ENCODE measurements at places on chromosomes 5 and 9.

GRCh38 chr9:135584934-135585333 is 23.4 kb downstream of the PAEP start:
- DNase-seq = no peak
- no peak overlapping the region for H3K27ac ChIP-seq
- no peaks in the 10 kb centered on the region for H3K4me1 ChIP-seq
- no peaks in the 10 kb centered on the region for H3K36me3 ChIP-seq

GRCh38 chr5:77928776-77929300 is 152.7 kb upstream of the TBCA start:
- H3K4me3 ChIP-seq = no peak overlapping the region
- peaks cover 51% of the 10 kb centered on the region for H3K27me3 ChIP-seq
- H3K27ac ChIP-seq = no peak overlapping the region
- no peaks in the 10 kb centered on the region for H3K36me3 ChIP-seq
- peaks cover under 1% of the 10 kb centered on the region for H3K4me1 ChIP-seq

GRCh38 chr5:56091664-56092063 is 96.9 kb upstream of the IL6ST start:
- no peak for DNase-seq
- no peak overlapping the region for H3K4me3 ChIP-seq
- H3K27ac ChIP-seq = no peak overlapping the region
- no peaks in the 10 kb centered on the region for H3K27me3 ChIP-seq
- no peaks in the 10 kb centered on the region for H3K36me3 ChIP-seq
- H3K4me1 ChIP-seq = peaks cover 7% of the 10 kb centered on the region

- H3K27ac ChIP-seq = no peak overlapping the region
- no peak overlapping the region for H3K4me3 ChIP-seq
- no peak for DNase-seq
- no peaks in the 10 kb centered on the region for H3K27me3 ChIP-seq
- H3K4me1 ChIP-seq = peaks cover 30% of the 10 kb centered on the region
Observed at GRCh38 chr5:124655921-124656511, 90.4 kb downstream of the ZNF608 start.

DNA sequence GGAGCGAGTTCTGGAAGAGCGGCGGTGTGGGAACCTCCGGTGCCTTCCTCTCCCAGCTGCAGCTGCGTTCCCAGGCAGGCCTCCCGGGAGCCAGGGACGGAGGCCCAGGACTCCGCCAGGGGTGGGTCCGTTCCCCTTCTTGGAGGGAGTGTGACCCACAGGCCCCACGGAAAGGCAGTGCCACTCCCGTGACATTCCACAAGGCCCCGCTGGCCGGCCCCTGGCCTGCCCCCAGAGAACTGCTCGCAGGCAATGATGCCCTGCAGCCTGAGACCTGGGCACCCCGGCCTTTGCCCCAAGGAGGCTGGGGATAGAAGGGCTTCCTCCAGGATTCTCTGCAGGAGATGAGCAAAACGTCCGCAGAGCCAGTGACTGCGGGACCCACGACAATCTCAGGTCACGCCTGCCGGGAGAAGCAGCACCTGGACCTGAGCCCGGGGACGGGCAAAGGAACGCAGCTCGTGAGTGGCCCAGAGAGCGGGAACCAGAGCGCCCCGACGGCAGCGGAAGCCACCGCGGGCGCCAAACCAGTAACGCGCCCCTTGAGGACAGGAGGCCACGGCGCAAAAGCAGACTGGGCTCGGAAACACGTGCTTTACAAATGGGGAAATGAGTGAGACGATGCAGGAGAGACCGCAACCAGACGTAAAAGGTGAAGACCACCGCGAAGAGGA is 9.3 kb downstream of the OBP2B start:
- no peaks in the 10 kb centered on the region for H3K4me1 ChIP-seq
- H3K27me3 ChIP-seq = peaks cover 21% of the 10 kb centered on the region
- DNase-seq = no peak
- no peak overlapping the region for H3K4me3 ChIP-seq

DNA sequence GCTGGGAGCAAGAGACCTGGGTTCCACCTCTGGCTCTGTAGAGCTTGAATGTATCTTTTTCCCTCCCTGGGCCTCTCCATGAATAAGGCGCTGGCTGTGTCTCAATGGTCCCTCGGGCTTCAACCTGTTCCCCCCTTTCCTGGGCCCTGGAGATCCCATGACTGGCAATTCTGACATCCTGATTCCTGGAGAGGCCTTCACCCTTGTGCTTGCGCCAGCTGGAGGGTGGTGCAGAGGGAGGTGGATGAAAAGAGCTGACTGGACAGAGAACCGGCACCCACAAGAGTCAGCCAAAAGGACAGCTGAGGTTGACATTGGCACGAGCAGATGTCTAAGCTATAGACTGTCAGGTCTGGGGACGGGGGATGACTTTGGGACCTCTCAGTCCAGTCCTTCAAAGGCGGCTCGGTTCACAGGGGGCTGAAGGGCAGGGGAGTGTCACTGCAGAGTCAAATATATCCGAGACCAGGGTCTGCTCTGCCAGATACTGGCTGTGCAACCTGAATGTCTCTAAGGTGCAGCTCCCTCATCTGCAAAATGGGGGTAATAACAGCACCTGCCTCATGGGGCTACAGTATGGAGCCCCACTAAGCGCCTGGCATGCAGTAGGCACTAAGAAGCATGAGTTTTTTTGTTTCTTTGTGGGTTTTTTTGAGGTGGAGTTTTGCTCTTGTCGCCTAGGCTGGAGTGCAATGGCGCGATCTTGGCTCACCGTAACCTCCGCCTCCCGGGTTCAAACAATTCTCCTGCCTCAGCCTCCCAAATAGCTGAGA is 13.8 kb downstream of the DNM1 start:
- no peaks in the 10 kb centered on the region for H3K27me3 ChIP-seq
- no peak for DNase-seq
- H3K36me3 ChIP-seq = peaks cover 9% of the 10 kb centered on the region
- H3K4me1 ChIP-seq = peaks cover 32% of the 10 kb centered on the region

DNA sequence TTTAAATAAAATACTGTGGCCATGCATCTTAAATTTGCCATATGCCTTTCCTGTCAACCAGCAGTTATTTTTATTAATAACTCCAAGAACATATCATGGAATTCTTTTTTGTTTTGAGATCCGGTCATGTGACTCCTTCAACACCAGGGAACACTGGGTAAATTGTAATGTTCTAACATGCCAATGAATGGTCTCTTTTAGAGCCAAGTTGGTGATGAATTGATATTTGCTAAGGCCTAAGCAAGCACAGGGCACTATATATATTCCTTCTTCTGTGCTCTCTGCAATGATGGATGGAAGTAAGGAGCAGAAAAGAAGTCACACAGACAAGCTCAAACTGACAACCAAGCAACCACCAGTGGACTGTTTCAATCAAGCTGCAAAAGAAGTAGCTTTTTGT is 124.0 kb downstream of the EFNA5 start:
- no peak overlapping the region for H3K27ac ChIP-seq
- H3K36me3 ChIP-seq = no peaks in the 10 kb centered on the region
- H3K4me3 ChIP-seq = no peak overlapping the region
- DNase-seq = no peak
- H3K4me1 ChIP-seq = peaks cover 38% of the 10 kb centered on the region
- H3K27me3 ChIP-seq = no peaks in the 10 kb centered on the region

- no peak overlapping the region for H3K4me3 ChIP-seq
- no peak for DNase-seq
- H3K27ac ChIP-seq = no peak overlapping the region
- no peaks in the 10 kb centered on the region for H3K4me1 ChIP-seq
Observed at GRCh38 chr5:43498581-43498980, 14.9 kb upstream of the TMEM267 start.

GRCh38 chr9:112278152-112278551 is 55.3 kb downstream of the PTBP3 start:
- no peak overlapping the region for H3K27ac ChIP-seq
- peaks cover 36% of the 10 kb centered on the region for H3K4me1 ChIP-seq
- peaks cover 7% of the 10 kb centered on the region for H3K36me3 ChIP-seq
- no peaks in the 10 kb centered on the region for H3K27me3 ChIP-seq

DNA sequence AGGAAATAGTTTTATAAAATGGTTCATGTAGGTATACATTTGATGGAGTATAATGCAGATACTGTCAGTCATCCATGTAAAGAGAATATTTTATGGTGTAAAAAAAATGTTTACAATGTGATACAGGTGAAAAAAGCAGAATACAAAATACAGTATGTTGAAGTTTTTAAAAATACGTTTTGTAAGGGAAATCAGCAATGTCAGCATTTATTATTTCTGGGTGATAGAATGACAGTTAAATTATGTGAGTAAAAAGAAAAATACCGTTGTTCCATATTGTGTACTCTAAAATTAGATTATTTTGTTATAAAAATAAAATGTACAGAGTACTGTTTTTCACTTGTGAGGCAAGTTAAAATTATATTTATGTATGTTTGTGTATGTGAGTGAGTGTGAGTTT is 69.0 kb downstream of the UBE2R2 start:
- peaks cover 29% of the 10 kb centered on the region for H3K4me1 ChIP-seq
- no peaks in the 10 kb centered on the region for H3K27me3 ChIP-seq
- no peak overlapping the region for H3K4me3 ChIP-seq
- DNase-seq = no peak
- peak overlapping the region; percentile 57 for H3K27ac ChIP-seq

- H3K36me3 ChIP-seq = no peaks in the 10 kb centered on the region
- no peak for DNase-seq
Observed at GRCh38 chr5:15344954-15345353, 155.0 kb upstream of the FBXL7 start.

DNA sequence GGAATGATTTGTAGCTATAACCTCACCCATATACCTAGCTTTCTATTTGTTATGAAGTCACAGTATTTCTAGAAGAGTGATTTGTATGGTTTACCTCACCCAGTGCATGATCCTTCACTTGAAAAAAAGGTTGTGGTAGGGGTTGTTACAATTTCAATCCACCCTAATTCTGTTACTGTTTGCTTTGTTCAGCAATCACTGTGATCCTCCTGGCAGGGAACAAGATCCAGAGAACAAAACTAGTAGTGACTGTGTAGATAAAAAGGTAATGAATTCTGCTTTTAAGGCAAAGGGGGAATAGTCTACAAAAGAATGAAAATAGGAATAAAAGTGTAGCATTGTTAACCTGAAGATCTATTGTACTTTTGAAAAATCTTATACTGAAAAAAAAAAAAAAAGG is 191.3 kb upstream of the SH3GL2 start:
- no peak overlapping the region for H3K27ac ChIP-seq
- no peaks in the 10 kb centered on the region for H3K4me1 ChIP-seq
- H3K4me3 ChIP-seq = no peak overlapping the region
- no peaks in the 10 kb centered on the region for H3K27me3 ChIP-seq
- peaks cover 11% of the 10 kb centered on the region for H3K36me3 ChIP-seq

- H3K36me3 ChIP-seq = peaks cover 23% of the 10 kb centered on the region
- peaks cover 33% of the 10 kb centered on the region for H3K4me1 ChIP-seq
- no peaks in the 10 kb centered on the region for H3K27me3 ChIP-seq
Observed at GRCh38 chr5:103208460-103208859, 50.1 kb upstream of the MACIR start.

DNA sequence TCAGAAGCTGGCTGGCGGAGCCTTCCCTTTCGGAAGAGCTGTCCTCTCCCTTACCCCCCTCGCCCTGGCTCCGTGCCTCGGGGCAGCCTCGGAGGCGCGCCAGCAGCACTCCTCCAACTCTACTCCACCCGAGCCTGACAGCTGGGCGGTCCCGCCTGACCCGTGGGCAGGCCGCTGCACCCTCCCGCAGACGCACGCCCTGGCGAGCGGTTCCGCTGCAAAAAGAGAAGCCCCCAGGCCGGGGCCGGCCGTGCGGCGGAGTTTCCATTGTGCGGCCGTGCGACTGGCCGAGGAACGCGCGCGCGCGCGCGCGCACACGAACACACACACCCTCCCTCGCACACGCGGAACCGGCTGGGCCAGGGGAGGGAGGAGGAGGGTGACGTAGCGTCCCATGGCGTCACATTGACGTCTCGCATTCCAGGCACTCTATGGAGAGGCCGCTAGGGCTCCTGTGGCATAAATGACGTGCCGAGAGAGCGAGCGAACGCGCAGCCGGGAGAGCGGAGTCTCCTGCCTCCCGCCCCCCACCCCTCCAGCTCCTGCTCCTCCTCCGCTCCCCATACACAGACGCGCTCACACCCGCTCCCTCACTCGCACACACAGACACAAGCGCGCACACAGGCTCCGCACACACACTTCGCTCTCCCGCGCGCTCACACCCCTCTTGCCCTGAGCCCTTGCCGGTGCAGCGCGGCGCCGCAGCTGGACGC is at the start of gene NR4A3:
Gene NR4A3, plus strand, starts transcription at position 490 of the 713 bp plus-strand sequence. CDS start 6,158 bp downstream, outside the sequence.
- H3K4me3 ChIP-seq = peak within 1 kb of the TSS; percentile 95
- no peaks in the 10 kb centered on the region for H3K36me3 ChIP-seq
- peak; percentile 94 for DNase-seq
- H3K27ac ChIP-seq = peak within 1 kb of the TSS; percentile 95
- H3K27me3 ChIP-seq = peaks cover 13% of the 10 kb centered on the region

DNA sequence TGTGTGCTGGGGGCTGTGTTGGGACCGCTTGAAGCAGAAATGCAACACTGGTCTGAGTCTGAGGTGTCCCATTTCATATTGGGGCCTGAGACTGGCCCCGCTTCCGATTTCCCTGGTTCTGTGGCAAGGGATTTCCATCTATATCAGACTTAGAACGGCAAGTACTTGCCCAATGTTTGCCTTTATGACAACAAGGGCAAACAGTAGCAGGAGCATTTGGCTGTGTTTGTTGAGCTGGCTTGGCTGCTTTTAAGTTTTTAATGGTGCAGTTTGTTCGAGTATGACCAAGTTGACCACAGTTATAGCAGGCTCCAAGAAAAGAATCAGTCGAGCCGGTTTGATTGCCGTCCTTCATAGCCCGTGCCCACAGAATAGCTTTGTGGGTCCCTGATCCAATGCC is 17.0 kb downstream of the HSDL2 start:
- H3K27me3 ChIP-seq = no peaks in the 10 kb centered on the region
- no peak overlapping the region for H3K27ac ChIP-seq
- no peak for DNase-seq
- peaks cover 34% of the 10 kb centered on the region for H3K36me3 ChIP-seq

DNA sequence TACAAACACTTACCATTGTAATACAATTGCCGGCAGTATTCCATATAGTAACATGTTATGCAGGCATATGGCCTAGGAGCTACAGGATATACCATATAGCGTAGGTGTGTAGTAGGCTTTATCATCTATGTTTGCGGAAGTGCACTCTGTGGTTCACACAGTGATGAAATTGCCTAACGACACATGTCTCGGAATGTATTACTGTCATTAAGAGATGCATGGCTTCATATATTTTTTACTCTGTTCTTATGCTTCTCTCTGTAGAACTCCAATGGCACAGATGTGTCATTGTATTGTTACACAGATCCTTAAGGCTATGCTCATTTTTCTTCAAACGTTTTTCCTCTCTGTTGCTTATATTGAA is 19.2 kb upstream of the ANKRD18A start:
- no peak overlapping the region for H3K27ac ChIP-seq
- peaks cover 15% of the 10 kb centered on the region for H3K27me3 ChIP-seq
- DNase-seq = no peak
- peaks cover 13% of the 10 kb centered on the region for H3K4me1 ChIP-seq

- DNase-seq = no peak
- no peak overlapping the region for H3K27ac ChIP-seq
Observed at GRCh38 chr9:110546411-110546871, 33.1 kb downstream of the SVEP1 start.

GRCh38 chr5:147145328-147145727 is 89.5 kb upstream of the STK32A start:
- no peak overlapping the region for H3K27ac ChIP-seq
- H3K4me3 ChIP-seq = no peak overlapping the region
- peaks cover 9% of the 10 kb centered on the region for H3K27me3 ChIP-seq
- no peaks in the 10 kb centered on the region for H3K4me1 ChIP-seq

Measured in osteocyte (in vitro differentiated cells).